Activated CD8-positive, alpha-beta T cell treated with anti-CD3 and anti-CD28 coated beads, Interleukin-2, amount 10 ng/mL, durations not matched to agents 7 days and 5 days (primary cell): ENCODE measurements at places on chromosomes 5 and 9.

DNA sequence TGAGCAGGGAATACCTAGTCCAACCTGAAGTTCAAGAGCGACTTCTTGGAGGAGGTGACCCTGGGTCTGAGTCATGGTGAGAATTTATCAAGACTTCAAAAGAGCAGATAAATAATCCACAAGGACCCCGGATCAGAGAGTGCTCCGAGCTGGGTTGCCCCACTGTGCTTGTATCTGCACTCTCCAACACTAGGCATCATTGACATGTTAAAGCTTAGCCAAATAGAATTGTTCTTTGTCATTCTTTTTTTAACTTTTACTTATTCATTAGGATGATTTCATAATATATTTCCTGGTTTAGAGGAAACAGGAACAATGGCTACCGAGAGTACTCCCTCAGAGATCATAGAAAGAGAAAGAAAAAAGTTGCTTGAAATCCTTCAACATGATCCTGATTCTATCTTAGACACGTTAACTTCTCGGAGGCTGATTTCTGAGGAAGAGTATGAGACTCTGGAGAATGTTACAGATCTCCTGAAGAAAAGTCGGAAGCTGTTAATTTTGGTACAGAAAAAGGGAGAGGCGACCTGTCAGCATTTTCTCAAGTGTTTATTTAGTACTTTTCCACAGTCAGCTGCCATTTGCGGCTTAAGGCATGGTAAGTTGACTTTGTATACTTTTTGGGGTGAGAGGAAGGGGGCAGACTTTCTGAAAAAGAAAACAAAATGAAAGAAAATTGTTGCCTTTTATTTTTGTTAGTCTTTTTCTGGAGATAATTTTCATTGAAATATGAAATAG is at the start of gene CARD6:
TSS of gene CARD6 (plus strand) at position 300 of the 738 bp plus-strand sequence. CDS start at position 316, 16 bp downstream.
- no peak for DNase-seq

- DNase-seq: no peak
These were observed 5.4 kb upstream of the RABL6 start for GRCh38 chr9:136802321-136802720.

GRCh38 chr5:130425424-130425823 is 521.2 kb downstream of the CHSY3 start:
- no peak for DNase-seq

DNA sequence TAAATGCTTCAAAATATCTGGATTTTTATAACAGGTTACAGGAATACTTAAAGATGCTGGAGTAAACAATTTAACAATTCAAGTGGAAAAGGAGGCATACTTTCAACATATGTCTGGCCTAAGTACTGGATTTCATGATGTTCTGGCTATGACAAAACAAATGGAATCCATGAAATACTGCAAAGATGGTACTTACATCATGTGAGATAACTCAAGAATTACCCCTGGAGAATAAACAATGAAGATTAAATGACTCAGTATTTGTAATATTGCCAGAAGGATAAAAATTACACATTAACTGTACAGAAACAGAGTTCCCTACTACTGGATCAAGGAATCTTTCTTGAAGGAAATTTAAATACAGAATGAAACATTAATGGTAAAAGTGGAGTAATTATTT is 35.6 kb downstream of the SLC30A5 start:
- no peak for DNase-seq

DNA sequence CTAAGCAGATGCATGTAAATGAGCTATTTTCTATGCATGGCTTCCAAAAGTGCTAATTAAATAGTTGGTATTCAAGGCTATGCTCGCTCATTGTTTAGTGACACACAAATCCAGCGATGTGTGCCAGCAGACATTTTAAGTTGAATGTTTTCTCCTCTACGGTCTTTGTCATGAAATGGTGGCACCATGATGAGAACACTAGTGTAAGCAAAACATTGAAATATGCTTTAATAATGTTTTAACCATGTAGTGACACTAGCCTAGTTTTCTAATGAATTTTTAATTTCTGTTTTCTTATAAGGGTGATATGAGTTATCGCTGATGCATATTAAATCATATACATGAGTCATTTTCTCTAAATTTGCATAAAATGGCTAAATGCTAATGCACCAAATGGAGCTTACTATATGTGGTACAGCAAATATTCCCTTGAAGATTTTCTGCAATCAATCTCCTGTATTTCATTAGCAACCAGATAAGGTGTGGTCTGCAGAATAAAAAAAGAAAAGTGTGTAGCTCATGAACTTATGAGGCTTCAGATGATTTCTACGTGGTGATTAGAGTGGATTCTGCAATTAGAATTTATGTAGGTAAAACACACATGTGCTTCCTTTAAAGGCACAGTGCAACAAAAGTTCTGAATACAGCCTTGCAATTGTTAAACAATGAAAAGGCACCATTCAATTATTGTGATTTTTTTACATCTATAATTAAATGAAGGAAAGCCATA is 226.6 kb downstream of the MEF2C start:
- no peak for DNase-seq

- no peak for DNase-seq
These were observed 37.0 kb downstream of the MAMDC2 start for GRCh38 chr9:70080481-70081119.

- no peak for DNase-seq
These were observed 194.0 kb downstream of the RFX3 start for GRCh38 chr9:3331801-3332200.

DNA sequence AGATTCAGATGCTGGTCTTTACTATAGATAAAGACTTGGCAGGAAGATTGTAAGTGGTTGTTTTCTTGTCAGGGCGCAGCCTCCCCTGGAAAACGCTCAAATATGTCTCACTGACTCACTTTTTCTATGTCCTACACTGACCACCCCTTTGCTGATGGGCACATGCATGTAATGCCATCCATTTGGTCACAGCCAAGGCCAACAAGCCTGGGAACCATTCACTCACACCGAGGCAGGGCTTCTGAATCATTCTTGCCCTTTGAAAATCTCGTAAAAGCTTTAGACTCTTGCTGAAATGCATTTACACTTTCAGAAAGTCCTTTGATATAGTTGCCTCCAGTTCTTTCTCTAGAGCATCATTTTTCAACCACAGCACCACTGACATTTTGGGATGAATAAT is 249.4 kb downstream of the ACTL7B start:
- no peak for DNase-seq

GRCh38 chr9:27561685-27562084 is 11.6 kb downstream of the C9orf72 start:
- no peak for DNase-seq

- DNase-seq: no peak
These were observed 198.8 kb downstream of the PRELID2 start for GRCh38 chr5:145636371-145636770.

DNA sequence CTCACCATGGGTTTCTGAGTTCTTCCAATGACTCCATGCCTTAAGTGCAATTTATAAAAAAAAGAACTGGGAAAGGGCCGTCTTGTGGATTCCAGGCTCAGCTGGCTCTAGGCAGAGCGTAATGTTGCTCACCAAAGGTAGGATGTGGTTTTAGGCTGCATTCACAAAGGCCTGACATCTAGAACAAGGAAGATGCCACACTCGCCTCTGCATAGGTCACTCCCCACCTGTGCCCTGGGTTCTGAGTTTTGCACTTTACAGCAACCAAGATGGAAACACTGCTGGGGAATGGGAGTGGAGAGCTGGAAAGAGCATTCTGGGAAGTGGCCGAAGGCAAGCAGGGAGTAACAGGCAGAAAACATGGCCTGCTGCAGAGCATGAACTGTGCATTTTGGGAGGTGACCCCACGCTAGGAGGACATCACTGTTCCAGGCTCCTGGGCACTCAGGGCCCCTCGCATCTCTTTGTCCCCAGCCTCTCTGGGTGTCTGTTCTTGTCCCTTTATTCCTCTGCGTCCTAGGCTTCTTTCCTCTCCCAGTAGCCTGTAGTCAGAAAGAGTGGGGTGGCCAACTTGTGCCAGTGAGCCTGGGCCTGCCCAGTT is 12.3 kb downstream of the FCN2 start:
- peak; percentile 8 for DNase-seq

- DNase-seq: no peak
These were observed 4.7 kb downstream of the ZFAND5 start for GRCh38 chr9:72360324-72360723.

GRCh38 chr5:110802998-110803397 is 64.2 kb downstream of the SLC25A46 start:
- no peak for DNase-seq

GRCh38 chr5:9888501-9888901 is 258.4 kb upstream of the TAS2R1 start:
- no peak for DNase-seq

- DNase-seq: no peak
These were observed 693.5 kb downstream of the PTPRD start for GRCh38 chr9:9919174-9919775.

- DNase-seq: no peak
These were observed 174.3 kb downstream of the PAPPA start for GRCh38 chr9:116327701-116328405.

DNA sequence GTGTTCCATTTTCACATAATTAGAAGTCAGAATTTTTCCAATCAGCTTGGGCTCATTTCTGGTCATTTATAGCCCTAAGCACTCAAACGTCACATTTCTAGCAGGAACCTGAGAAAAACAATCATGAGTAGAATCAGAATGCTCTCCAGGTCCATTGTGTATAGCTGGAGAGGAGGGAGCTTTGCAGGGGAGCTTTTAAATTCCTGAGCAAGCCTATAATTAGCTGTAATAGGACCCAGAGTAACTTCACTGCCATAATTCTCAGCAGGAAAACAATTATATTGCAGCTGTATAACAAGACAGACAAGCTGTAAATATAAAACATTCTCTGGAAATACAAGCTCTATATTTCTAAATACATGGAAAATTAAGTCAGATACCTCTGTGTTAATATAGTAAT is 637.6 kb upstream of the SGCD start:
- no peak for DNase-seq

DNA sequence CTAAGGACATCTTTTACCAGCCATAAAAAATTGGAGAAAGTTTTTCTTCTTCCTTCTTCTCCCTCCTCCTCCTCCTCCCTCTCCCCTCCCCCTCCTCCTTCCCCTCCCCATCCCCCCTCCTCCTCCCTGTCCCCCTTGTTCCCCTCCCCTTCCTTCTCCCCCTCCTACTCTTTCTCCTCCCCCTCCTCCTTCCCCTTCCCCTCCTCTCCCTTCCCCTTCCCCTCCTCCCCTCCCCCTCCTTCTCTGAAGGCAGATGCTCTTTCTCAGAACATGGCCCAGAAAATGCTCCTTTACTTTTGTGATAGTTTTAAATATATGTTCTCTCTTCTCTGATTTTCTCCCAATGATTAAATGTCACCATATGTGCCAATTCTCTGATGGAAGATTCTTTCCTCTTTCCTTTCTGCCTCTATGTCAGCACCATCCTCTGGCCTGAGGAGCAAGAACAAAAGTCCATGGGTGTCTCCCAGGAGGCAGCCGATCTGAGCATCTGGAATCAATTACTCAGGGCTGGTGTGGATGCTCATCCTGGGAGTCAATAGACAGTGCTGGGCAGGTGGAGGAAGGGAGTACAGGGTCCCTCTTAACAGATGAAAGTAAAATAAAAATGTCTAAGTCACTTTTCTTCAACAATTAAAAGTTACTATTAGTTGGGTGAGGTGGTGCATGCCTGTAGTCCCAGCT is 63.0 kb upstream of the GNA14 start:
- no peak for DNase-seq

DNA sequence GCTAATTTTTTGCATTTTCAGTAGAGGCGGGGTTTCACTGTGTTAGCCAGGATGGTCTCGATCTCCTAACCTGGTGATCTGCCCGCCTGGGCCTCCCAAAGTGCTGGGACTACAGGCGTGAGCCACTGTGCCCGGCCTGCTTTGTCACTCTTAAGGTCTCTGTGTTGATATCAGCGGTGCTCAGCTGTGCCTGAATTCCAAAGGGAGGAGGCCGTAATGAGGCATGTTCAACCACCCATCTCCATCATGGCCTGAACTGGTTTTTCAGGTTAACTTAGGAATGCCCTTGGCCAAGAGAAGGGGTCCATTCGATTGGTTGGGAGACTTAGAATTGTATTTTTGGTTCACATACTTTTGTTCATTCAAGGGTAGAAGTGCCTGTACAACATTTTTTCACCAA is 22.0 kb downstream of the HSD17B3 start:
- DNase-seq: no peak

GRCh38 chr5:43020399-43020746 is 19.7 kb downstream of the ANXA2R start:
- DNase-seq: peak; percentile 54

DNA sequence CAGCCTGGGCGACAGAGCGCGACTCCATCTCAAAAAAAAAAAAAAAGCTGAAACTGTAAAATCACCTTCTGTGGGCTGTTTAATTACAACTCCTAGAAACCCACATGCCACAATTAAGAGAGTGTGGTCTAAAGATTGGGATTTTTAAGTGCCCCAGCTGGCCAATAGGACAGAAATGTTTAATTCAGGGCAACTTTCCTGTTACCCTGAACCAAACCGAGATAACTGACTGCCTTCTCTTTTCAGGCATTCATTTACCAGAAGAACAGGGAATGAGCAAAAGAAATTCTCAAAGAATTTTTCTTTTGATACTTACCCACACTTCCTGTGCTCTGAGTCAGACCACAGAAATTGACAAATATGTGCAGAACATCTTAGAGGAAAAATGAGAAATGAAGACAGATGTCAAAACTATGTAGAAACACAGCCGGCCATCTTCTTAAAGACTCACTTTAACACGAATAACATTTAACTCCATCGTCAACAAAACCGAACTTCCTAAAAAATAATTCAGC is 221.3 kb upstream of the DAPK1 start:
- DNase-seq: no peak

DNA sequence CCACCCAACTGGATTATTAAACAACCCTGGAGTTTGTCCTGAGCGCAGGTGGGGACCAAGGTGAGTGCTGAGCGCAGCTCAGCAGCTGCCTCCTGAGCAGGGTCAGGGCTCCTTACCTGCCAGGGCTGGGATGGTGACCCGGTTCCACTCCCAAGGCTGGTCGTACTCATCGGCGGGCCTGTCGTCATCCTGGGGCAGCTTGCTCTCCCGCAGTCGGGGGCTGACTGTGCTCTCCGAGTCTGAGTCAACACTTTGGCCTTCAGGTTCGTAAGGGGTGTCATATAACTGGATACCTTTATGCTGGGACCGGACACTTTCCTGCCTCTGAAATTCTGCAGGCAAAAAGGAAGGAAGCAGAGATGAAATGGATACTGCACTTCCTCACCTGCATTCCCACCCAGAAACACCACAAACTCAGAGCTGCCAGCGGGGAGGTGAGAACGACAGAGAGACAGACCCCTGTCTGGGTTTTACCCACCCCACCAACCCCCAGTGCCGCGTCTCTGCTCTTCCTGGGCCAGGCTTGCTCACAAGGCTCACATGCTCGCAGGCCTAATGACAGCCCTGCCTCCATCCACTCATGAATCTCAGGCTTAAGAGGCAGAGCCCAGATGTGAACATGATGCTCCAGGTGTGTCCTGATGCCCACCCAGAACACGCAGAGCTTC is 70.7 kb upstream of the SLC25A51 start:
- DNase-seq: no peak

- peak; percentile 69 for DNase-seq
These were observed 269.8 kb downstream of the SYK start for GRCh38 chr9:91071184-91071990.
